Activated T-cell treated with anti-CD3 and anti-CD28 coated beads, Interleukin-2, amount 50 U/mL, for 1 hour (primary cell): ENCODE measurements at places on chromosomes 4 and X.

GRCh38 chr4:74536557-74536956, 91.6 kb downstream of the AREG start:
- no peak for DNase-seq

- DNase-seq: no peak
Measured at GRCh38 chr4:145103496-145103895, 5.4 kb downstream of the ABCE1 start.

- no peak for DNase-seq
Measured at GRCh38 chrX:10239611-10240064, 82.9 kb downstream of the CLCN4 start.

DNA sequence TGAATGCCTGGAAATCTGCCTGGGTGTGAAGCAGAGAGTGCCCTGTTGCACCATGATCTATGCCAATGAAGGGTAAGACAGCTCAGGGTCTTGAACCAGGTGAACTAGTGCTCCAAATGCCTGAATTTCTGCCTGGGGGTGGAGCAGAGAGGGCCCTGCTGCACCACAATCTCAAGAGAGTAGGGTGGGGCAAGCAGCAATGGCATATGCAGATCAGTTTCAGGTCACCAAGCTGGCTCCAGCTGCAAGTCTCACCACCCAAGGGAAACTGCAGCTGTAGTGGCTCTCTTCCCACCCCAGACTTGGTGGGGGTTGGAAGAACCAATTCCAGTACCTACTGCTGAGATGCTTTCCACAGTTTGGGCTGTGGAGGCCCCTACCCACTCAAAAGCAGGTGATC, 147.0 kb downstream of the SPANXN1 start:
- DNase-seq: no peak

DNA sequence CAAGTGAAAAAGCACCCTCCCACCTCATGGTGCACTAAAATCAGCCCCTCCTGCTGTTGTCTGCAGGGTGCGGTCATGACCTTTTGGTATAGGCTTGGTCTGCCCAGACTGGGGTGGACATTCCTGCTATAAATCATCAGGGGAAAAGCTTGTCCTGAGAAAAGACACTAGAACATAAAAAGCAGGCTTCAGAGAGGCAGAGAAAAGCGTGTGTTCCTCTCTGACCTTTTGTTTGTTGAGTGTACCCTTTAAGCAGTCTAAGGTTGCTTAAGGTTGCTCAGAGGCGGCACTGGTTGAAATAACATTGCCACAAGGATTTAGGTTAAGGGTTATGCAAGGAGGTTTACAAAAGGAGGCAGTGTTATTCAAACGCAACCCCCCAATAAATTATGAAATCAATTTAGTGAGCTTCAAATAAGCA, 43.5 kb downstream of the CCDC158 start:
- DNase-seq: no peak

- DNase-seq: no peak
Measured at GRCh38 chrX:19443869-19444526, 71.3 kb downstream of the MAP3K15 start.

GRCh38 chr4:6889101-6889735, 20.4 kb upstream of the TBC1D14 start:
- DNase-seq: no peak

GRCh38 chrX:71859637-71860036, 51.0 kb upstream of the NHSL2 start:
- no peak for DNase-seq

- DNase-seq: no peak
Measured at GRCh38 chr4:122701965-122702364, 30.5 kb upstream of the BBS12 start.

DNA sequence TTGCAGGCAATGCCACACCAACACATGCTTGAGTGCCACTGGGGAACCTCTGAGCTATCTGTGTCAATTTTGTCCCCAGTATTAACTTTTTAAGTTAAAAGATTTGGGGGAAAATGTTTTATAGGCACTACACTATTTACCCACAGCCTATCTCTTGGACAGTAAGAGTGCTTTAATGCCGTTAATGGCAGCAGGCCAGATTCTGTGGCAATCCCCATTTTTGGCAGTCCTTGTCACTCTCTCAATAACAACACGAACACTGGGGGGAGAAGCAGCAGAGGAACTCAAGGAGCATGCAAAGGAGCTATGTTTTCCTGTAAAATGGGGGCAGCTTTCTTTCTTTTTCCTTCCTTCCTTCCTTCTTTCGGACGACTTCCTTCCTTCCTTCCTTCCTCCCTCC, 168.6 kb downstream of the NSUN7 start:
- DNase-seq: no peak

DNA sequence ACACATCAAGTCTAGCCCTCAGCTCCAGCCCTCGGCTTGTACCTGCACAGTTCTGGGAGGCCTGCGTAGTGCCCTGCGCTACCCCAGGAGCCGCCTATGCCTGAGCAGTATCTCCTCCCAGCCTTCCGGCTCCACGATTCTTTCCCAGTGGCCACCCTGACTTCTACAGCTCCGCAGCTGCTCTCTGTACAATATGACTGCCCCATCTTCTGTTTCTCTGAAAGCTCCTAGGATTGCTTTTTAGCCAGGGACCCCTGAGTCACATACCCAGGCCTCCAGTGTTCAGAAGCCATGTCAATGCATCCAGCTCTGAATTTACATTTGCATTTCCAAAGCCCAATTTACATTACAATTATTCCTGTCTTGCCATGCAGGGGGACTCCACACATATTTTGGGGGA, 135.5 kb downstream of the PJA1 start:
- DNase-seq: no peak

DNA sequence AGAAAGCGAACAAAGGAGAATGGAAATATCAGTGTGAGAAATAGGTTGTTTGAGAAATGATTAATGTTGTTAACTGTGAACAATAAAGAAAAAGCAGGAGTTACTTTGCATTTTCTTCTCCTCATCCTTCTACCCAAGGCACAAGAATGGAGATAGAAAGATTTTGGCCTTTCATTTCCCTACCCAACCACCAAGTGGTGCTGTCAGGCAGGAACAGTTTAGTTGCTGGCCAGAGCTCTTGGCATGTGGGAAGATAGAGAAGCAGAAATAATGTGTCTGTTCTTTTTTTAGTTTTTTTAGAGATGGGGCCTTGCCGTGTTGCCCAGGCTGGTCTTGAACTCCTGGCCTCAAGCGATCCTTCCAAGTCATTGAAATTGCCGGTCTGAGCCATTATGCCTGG, 12.8 kb downstream of the HOPX start:
- no peak for DNase-seq

DNA sequence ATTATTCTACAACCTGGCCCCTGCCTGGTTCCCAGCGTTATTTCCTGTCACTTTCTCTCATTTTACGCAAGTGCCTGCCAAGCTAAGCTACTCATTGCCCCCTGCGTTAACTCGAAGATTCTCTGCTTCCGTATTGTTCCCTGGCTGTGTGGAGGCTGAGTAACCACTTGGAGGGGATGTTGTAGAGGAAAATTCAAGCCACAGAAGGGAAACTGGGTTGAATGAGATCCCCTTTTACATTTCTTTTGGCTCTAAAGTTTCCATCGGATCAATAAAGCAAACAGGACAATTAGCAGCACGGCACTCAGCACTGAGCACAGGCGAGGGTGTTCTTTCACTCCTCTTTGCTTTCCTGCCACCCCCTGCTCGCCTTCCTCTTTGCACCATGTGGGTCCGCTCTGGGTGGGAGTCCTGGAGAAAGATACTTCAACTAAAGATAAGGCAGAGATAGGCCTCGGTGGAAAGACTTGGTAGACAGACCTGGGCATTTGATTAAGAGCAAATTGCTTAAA, 4.2 kb upstream of the TMSB4X start:
- DNase-seq: peak; percentile 46

DNA sequence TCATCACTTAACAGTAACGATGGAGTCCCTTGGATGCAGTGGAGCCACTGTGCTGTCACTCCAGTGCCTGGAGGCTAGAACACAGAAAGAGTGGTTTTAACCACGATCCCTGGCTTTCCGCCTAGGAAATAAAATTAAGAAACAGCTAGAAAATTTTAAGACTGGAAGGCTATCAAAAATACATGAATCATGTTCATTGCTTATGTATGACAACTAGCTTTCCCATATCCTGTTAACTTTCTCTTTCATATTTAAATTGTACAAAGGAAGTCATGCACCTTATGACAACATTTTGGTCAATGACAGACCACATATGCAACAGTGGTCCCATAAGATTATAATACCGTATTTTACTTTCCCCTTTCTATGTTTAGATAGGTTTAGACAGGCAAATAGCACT, 115.1 kb downstream of the GALNTL6 start:
- DNase-seq: no peak

DNA sequence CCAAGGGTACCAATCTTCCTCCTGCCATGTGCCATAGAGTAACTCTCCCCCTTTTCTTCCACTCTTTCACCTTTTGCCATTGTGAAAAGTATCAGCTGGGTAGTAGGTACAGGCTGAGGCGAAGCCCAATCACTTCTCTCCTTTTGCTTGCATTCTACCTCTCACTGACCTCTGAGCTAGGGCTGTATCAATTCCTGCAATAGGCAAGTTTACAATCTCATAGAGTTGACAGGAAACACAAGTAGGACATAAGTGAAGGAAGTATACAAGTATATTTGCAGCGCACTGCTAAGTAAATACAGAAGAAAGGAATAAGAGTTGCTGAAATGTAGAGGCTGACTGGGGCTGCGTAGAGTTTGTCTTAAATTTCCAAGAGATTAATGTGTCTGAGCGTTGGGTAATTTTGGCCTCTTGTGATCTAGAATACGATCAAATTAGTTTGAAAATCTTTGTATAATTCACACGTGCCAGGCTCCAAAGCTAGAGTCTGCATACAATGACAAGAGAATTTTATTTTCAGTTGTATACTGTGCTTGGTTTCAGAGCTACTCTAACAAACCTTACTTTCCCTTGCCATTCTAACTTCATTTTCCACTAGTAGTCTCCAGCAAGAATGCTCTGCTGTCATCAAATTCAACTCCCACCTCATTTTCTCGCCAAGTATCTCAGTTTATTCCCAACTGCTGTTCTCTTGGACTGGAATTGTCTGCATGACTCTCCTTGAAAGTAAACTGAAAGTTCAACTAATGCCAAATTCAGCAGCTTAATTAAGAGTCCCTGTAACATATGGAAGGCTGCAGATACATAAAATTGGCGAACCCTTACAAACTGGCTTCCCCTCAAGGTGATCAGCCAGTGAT, 90.3 kb downstream of the ATP11C start:
- no peak for DNase-seq

GRCh38 chrX:103211012-103211715, 3.7 kb upstream of the BEX4 start:
- DNase-seq: no peak

GRCh38 chr4:123340381-123340701, 56.3 kb upstream of the SPRY1 start:
- no peak for DNase-seq

- DNase-seq: peak; percentile 8
Measured at GRCh38 chrX:68717663-68718442, 70.4 kb downstream of the STARD8 start.

GRCh38 chr4:153016592-153016991, 80.5 kb downstream of the FHDC1 start:
- no peak for DNase-seq

DNA sequence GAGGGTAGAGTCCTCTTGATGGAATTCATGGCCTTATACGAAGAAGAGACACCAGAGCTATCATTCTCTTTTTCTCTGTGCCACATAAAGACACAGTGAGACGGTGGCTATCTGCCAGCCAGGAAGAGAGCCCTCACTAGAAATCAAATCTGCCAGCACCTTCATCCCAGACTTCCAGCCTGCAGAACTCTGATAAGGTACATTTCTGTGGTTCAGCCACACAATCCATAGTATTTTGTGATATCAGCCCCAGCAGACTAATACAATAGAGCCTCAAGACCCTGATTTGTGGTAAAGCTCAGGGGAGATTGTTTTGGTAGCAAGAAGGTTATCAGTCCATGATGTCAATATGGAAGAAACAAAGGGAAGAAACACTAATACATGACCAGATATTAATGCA, 1213.2 kb downstream of the NLGN4X start:
- DNase-seq: no peak

DNA sequence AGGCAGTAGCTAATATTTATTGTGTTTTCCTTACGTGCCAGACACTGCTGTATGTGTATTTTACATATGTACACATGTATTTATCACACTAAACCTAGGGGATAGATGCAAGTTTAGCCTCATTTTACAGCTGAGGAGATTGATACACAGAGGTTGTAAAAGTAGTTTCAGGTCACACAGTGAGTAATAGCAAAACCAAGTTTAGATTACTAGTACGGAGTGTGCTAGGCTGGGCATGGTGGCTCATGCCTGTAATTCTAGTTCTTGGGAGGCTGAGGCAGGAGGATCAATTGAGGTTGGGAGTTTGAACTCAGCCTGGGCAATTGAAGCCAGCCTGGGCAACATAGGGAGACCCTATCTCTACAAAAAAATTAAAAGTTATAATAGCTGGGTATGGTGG, 701.1 kb upstream of the ATOH1 start:
- no peak for DNase-seq

- DNase-seq: no peak
Measured at GRCh38 chrX:72373136-72373535, 67.4 kb upstream of the CITED1 start.

GRCh38 chrX:2500091-2500802, 529 bp downstream of the DHRSX start:
- peak; percentile 46 for DNase-seq

DNA sequence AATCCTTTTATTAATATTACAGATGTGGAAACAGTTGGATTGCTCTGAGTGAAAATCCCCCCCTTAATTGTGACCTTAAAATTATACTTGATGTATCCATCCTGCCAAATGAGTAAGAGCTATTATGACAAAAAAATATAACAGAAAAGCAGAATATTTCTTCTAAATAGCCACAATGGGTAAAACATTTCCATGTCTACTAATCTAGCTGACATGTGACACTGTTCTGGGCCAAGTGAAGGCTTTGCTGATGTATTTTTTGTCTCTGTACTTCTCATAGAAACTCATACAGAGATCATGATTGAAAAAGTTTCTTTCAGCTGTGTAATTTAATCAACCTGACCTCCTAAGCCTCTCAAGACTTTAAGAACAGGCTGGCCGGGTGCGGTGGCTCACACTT, 569.1 kb upstream of the ZFP42 start:
- DNase-seq: no peak

DNA sequence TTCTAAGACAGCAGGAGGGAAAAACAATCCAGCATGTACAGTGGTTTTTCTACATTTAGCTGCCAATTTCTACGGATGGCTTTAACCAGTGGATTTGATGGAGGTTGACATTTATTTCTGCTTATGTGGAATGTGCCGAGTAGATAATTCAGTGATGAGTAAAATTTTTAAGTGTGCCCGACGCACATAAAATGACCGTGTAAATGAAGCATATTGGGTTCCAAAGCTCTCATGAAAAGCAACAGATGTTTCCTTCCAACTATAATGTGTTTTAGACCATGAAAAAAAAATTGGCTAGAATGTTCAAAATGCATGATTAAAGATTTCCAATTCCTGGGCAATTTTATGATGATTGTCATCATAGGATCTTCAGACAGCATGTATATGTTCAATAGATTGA, 14.1 kb downstream of the INPP4B start:
- no peak for DNase-seq

- DNase-seq: no peak
Measured at GRCh38 chrX:120236687-120237479, 13.7 kb upstream of the ZBTB33 start.

- no peak for DNase-seq
Measured at GRCh38 chr4:177386278-177386815, 55.9 kb downstream of the AGA start.
